NCI-H345 (cell line): ENCODE measurements at places on chromosomes 3 and 15.
A peak's percentile ranks its signal among the peaks of the same experiment; 100 is the strongest.

DNA sequence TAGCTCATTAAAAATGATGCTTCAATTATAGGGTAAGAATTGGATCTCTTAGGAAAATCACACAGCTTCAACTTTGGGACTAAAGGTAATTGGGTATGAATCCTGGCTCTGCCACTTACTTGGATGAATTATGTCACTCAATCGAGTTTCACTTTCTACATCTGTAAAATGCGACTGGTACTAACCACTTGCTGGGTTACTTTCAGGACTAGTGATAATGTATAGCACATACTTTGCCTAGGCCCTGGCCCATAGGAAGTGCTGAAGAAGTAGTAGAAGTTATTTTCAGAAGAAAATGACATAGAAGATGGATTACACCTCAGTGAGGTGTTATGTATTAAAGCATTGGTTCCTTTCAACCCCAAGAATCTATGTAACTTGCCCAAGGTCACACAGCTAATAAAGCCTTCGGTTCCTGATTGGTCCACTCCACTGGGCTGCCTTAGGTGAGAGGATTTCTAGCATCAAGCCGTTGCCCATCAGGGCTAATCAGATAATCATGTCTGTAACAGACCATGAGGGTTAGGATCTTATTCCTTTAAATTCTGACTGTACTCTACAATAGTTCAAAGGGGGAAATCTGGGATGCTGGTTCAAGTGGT, 29.4 kb upstream of the AP4E1 start:
- DNase-seq, result no peak

GRCh38 chr15:101351736-101352135, 56.7 kb upstream of the SNRPA1 start:
- no peak for DNase-seq

- DNase-seq, result no peak
Measured at GRCh38 chr3:4751029-4751501, 228.2 kb upstream of the BHLHE40 start.

GRCh38 chr15:35080226-35080625, 4.9 kb downstream of the NANOGP8 start:
- no peak for DNase-seq

DNA sequence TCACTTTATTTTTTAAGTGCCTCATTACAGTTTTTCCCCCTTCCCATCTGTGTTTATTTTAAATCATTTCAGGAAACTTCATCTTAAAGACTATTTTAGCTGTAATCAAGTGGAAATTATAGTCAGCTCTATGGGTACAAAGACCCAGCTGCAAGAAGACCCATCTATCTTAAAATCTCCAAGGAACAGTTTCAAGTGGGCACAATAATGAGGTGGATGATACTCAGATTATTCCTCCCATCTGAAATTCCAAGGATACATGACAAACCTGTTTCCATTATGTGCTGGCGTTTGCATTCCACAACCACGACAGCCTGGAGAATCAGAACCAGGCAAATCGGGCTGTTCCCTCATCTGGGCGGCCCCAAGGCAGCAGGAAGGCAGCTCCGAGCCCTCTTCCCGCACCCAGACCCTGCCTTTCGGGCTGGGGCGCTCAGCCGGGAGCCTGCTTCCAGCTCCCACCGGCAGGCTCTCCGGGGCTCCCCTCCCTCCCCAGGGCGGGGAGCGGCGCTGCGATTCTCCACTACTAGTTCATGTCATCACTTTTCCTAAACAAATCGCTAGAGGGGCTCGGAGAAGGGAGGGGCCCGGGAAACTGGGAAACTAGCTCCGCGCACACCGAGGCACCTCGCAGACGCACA, at the start of gene MGLL:
Gene MGLL (minus strand): TSS at position 475 of the 641 bp plus-strand sequence. CDS start 197 bp downstream, at position 278.
- DNase-seq, result peak; percentile 15

DNA sequence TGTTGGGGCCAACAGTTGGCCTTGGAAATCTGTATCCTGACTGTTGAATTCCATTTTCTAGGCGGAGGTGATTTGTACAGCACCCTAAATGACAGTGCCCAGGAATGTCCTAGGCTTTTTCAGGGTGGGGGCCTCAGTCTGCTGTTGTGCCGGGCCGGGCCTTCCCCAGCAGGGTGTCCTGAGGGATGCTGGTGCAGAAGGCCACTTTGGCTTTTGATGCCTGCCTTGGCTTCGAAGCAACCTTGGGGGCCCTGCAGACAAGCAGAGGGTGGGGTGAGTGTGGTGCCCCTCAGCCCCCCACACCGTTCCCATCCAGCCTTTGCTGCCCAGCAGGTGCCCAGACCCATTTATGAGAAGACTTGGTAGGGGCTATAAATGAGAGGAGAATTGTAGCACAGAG, 33.0 kb downstream of the SYNM start:
- no peak for DNase-seq

GRCh38 chr15:76058714-76059319, 968 bp upstream of the TMEM266 start:
- DNase-seq, result peak; percentile 30

- no peak for DNase-seq
Measured at GRCh38 chr3:120773932-120774331, 31.4 kb downstream of the GTF2E1 start.

DNA sequence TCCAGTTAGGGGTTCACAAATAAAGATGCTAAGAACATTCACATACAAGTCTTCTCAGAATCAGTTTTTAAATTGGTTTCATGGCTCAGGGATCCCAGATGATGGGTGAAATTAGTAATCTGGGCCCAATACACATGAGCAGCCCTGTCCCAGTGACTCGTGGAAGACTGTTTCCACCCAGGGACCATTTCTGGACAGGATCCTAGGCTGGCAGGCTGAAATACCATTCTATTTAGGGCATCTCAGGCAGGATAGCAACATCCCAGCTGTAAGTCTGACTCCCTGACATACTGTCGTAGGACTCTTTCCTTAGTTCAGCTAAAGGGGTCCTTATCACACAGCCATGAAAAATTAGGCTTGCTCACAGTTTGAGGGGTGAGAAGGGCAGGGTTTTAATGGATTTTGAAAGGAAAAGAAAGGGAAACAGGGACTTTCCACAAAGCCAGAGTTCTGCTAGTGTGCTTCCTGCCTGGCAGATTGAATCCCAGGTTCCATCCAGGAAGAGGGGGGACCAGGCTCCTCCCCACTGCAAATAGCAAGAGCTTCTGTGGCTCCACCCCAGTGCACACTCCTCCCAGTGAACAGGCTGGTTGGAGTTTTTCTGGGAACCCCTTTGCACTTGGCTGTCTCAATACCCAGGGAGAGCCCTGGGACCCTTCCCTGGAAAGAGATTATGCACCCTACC, 41.3 kb upstream of the LYZL4 start:
- no peak for DNase-seq

GRCh38 chr15:69217381-69217780, 56.9 kb downstream of the GLCE start:
- no peak for DNase-seq
